ENCODE measurements at places on chromosomes 6 and 20. TPM values are rescaled to one million over a fixed set of nuclear protein-coding genes. Genes with fewer than 3 reads are reported as not detected.
A peak's percentile ranks its signal among the peaks of the same experiment; 100 is the strongest.

SOX4 gene
- 10.5 TPM for total RNA-seq

BTNL2 gene
- not detected for total RNA-seq

BLOC1S5 gene
- total RNA-seq, result 6.5 TPM

ZNF165 gene
- total RNA-seq, result 3.0 TPM

LHFPL5 gene
- total RNA-seq, result not detected

RNF217 gene
- total RNA-seq, result 21.8 TPM

RAB23 gene
- 2.4 TPM for total RNA-seq

FOXC1 gene
- 6.5 TPM for total RNA-seq

MDC1 gene
- 15.7 TPM for total RNA-seq

FLRT3 gene
- 3.0 TPM for total RNA-seq

VSX1 gene
- not detected for total RNA-seq

PRRT1 gene
- 0.40 TPM for total RNA-seq

SAMD5 gene
- 6.5 TPM for total RNA-seq

TREM2 gene
- total RNA-seq, result 1.7 TPM

CLPSL2 gene
- total RNA-seq, result not detected

DNA sequence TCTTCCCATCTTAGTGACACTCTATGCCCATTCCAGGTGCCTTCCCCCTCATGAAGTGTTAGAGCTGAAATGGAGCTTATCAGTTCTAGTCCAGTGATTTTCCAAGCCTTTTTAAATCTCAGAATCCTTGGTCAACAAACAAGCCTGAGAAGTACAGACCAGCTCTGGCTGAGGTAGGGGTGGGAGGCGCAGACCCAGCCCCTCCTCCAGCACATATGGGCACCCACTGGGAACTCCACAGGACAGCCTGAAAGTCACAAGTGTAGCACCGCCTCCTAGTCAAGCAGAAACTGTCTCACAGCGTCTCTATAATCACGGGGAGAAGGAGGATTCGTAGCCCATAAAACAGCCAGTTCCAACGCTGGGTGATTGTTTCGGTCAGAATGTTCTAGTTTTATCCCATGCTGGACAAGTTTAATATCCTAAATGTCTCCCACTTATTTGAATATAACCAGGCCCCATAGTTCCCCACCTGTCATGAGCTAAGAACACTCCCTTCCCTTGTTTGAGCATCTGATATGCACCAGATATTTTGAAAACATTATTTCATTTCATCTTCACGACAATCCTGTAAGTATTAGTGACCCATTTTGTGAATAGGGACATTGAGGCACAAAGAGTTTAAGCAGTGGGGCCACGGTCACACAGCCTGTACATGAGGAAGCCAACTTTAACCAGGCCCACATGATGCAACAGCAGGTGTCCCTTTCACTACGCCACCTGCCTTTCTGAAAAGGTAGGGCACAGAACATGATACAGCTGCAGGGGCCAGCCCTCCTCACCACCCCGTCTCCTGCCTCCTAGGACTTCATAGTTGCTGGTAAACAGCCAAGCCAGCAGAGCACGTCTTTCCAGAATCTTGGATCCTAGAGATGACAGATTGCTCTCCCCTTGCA is 40.1 kb downstream of the TRAF3IP2 start:
- peak; percentile 52 for ATAC-seq

- peak; percentile 25 for ATAC-seq
These were observed 31.2 kb upstream of the SHLD1 start for GRCh38 chr20:5718896-5719595.

DNA sequence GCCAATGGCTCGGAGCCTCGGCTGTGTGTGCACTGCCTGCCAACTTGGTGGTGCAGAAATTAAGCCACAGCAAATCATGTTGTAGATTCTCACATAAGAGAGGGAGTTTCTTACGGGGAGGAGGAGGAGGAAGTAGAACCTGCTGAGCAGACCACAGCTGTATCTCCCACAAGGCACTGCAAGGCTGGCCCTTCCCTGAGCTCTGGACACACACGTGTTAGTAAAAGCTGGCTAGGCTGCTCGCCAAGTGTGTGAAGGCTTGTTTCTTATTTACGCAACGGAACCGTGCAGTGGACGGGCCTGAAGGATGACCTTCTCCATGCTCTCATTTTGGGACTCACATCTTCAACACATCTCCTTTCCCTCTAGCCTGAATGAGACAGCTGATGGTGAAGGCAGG is 15.7 kb upstream of the QKI start:
- ATAC-seq, result peak; percentile 72

GRCh38 chr20:61879303-61879620 is 186.4 kb downstream of the TAF4 start:
- no peak for ATAC-seq

- ATAC-seq, result peak; percentile 97
These were observed 335.2 kb downstream of the SYNE1 start for GRCh38 chr6:152301765-152302568.

- ATAC-seq, result no peak
These were observed 48.2 kb downstream of the ARHGAP18 start for GRCh38 chr6:129661536-129662405.

- no peak for ATAC-seq
These were observed 70.0 kb upstream of the SASH1 start for GRCh38 chr6:148272597-148272996.

DNA sequence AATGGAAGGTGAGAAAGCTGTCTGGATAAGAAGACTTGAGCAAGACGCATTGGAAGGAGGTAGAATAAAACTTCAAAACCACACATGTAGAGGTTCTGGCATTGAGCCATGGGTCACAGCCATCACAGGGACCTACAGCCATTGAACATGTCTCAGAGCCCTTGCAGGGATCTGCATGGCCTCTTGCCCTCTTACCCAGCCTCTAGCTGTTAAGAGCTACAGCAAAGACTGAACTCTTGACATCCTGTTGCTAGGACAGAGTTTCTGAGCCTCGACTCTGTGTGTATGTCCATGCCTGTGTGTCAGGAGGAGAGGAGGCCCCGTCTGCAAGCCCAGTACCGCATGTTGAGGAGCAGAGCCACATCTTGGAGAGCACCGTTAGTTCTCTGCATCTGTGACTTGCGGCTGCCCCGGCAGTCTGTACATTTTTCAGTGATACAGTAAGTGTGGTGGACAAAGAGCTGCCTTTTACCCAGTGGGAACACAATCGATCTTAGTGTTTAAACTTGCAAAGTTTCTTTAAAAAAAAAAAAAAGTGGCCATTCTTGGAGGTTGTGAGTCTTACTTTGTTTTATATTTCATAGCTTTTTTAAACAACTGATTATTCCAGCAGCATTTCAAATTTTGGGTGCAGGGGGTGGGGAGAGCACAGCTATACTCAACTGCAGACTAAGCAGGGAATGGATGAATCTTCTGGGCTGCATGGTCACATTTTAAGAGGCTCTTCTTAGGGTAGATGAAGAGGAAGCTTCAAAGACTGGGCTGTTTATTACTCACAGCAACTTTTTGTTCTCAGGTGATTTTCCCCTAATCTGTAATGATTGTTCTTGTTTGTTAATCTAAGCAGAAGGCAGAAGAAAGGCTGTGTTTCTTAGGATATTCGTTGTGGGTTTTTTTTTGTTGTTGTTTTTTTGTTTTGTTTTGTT is 88.5 kb downstream of the TBC1D7 start:
- no peak for ATAC-seq

GRCh38 chr20:23647346-23647745 is 9.6 kb upstream of the CST3 start:
- no peak for ATAC-seq

GRCh38 chr6:45727819-45728449 is 287.7 kb downstream of the CLIC5 start:
- peak; percentile 47 for ATAC-seq

DNA sequence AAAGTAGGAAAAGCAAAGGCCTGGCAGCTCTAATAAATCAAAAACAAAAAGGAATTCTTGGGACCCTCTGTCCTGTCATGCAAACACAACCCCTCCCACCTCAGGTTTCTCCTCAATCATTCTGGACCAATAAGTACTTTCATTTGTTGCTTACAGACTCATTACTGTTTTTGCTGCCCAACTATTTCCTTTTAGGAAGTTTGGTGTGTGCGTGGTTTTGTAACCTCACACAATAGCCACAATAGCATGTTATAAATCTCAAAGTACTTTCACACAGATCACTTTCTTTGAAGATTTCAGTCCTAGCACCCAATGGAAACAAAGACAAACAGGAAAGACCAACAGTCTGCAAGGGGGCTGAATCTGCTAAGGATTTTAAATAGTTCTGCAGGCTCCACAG is 4.5 kb downstream of the MRPL14 start:
- ATAC-seq, result no peak

- peak; percentile 97 for ATAC-seq
These were observed 332.3 kb downstream of the BCKDHB start for GRCh38 chr6:80438772-80439171.

- ATAC-seq, result no peak
These were observed 16.0 kb downstream of the RPS12 start for GRCh38 chr6:132830334-132830751.

- ATAC-seq, result no peak
These were observed 196.2 kb downstream of the TBC1D7 start for GRCh38 chr6:13131935-13132661.

GRCh38 chr6:3861424-3861823 is 12.3 kb downstream of the FAM50B start:
- peak; percentile 75 for ATAC-seq

DNA sequence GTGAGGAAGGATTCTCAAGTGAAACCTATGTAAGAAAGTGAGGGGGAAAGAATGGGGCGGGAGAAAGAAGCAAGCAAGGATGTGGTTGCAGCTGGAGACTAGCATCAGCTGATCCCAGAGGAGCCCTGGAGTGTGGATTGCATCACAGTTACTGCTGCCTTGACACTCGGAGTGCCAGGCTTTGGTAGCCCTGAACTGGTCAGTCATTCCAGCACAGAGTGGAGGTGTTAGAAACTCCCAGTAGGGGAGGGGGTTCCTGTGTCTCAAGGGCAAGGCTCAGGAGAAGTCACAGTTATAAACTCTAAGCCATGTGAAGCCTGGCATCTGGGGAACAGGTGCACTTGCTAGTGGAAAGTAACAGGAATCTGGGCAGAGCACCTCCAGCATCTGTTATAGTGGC is 23.5 kb downstream of the SNAP25 start:
- ATAC-seq, result no peak

DNA sequence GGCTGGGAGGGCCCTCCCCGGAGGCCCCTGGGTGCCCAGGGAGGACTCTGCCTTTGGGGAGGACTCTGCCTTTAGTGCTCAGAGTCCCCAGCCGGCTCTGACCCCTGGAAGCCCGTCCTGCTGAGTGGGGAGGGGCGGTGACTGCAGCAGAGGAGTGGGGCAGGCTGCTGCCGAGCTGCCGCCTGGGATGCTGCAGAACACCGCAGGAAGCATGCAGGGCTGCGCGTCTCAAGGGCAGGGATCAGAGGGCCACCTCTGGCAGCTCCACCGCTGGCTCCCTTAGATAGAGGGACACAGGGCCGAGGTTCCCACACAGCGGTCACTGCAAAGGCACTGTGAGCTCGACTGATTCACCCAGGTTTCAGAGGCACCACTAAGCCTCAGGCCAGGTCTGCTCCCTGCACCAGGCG is 82.2 kb upstream of the GATA5 start:
- no peak for ATAC-seq

DNA sequence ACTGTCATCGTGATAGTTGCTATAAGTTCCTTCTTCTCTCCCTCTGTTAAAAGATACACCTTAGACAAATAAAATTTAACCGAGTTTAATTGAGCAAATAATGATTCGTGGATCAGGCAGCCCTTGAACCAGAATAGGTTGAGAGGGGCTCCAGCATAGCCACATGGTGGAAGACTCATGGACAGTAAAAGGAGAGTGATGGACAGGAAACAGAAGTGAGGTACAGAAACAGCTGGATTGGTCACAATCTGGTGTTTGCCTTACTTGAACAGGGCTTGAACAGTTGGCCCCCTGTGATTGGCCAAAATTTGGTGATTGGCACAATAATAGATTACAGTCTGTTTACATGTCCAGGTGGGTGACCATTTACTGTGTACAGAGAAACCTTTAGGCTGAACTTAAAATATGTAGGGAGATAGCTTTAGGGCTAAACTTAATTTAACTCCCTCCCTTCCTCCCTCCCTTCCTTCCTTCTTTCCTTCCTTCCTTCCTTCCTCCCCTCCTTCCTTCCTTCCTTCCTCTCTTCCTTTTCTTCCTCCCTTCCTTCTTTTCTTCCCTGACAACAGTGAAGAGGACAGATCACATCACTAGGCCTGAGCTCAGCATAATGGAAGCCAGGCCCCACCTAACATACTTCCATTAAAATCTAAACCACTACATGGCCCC is 531.8 kb upstream of the JARID2 start:
- no peak for ATAC-seq

DNA sequence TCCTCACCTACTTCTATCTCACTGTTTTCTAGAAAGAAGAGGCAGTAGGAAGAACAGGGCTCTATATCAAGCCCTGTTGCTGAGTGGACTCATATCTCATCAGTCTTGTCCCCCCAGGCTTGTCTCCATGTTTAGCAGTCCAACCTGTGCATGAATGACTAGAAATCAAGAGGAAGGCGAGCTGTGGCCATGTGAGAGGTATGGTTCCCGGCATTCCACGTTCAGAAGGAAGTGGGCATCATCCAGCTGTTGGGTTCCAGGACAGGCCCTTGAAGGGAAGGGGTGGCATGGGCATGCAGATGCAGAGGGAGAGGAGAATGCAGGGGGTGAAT is 176.6 kb downstream of the MRPL14 start:
- no peak for ATAC-seq

DNA sequence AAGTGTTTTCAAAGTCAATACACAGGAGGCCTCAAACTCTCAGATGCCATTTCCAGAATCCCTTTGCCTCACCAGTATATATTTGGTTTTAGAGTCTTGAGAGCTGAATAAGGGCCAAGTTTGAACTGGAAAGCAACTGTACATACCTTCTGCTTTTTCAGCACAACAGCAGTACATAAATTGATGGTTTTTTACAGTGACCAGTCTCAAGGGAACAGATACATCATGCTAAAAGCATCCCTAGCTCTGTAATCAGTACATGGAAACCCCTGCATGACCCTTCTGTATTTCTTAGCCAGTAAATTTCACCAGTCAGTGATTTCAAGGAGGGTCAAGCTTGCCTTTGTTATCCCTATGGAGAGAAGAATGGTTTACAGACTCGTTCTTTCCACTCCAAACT is 40.6 kb upstream of the ECHDC1 start:
- ATAC-seq, result no peak

GRCh38 chr6:7164536-7165001 is 56.8 kb downstream of the RREB1 start:
- no peak for ATAC-seq

DNA sequence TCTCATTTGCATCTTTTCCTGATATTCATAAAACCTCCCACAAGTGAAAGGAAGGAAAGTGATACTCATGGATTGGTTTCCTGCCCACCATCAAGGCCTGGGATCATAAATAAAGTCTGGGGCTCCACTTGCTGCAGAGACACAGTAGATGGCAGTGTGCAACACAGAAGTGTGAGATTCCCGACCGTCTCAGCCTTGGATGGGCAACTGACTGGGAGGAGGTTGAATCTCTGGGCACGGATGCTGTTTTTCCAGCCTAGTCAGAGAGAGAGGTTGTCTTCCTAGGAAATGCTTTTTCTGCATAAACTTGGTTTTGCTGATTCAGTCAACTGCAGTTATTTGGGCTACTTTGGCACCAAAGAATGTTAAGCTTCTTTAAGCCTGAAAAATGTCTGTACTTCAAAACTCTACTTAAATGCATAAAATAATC is 9.9 kb upstream of the RFPL4B start:
- peak; percentile 73 for ATAC-seq

GRCh38 chr6:75486850-75487518 is 6.6 kb downstream of the FILIP1 start:
- ATAC-seq, result no peak
